ENCODE measurements at places on chromosomes 5 and 9.

DNA sequence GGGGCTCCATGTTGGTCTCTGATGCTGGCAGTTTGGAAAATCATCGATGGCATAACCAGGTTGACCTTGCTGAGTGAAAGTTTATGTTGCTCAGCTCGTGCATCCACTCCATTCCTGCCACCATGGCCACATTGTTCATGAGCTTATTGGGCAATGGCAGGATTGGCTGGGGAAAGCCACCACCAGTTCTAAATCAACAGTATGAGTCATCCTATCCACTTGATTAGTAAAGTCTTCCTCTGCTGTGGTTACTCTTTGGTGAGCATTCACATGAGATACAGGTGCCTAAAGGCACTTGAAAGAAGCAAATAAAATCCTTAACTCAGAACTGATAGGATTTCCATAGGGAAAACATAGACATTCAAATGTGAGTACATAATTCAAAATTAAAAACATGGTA lies 131.8 kb upstream of the FBN2 start:
- no peak for DNase-seq

- DNase-seq: peak; percentile 100
Measured at GRCh38 chr9:127450830-127451607, at the start of the genes LRSAM1 and RPL12. LRSAM1 (plus strand) TSS chr9:127451510; CDS start chr9:127454528, 3,018 bp downstream. RPL12 (minus strand) TSS chr9:127451406; CDS start chr9:127451317, 89 bp downstream.

GRCh38 chr9:114898741-114899140 lies 31.6 kb downstream of the TNFSF8 start:
- DNase-seq: no peak

DNA sequence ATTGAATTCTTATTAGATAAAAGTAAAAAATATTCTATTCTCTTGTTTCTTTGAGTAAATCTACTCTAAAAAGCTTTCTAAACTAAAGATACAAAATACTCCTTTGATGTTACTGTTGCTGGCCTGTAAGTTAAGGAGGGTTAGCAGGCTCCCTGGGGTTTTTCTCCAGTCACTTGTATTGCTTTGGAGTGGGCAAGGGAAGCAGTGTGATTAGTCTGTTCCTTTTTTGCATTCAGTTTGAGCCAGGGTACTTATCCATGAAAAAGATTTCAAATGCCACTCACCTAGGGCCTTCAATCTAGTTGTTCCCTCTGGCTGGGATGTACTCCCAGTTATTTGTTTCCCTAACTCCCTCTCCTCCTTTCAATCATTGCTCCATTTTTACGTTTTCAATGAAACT lies 256.2 kb upstream of the SMC2 start:
- DNase-seq: no peak

GRCh38 chr5:135487839-135488514 lies 35.8 kb upstream of the TIFAB start:
- no peak for DNase-seq

DNA sequence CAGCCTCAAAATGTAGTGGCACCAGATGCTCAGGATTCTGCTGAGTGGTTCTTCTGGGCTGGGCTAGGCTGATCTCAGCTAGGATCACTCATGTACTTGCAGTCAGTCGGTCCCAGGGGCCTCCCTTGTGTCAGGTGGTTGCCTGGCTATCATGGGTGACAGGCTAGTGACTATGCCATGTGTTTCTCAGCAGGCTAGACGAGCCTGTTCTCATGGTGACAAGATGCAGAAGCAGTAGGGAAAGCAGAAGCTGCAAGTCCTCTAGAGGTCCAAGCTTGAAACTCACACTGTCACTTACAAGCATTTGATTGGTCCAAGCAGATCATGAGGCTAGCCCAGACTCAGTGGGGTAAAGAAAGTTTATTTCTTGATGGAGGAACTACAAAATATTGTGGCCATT lies 15.2 kb upstream of the KCNMB1 start:
- DNase-seq: no peak

DNA sequence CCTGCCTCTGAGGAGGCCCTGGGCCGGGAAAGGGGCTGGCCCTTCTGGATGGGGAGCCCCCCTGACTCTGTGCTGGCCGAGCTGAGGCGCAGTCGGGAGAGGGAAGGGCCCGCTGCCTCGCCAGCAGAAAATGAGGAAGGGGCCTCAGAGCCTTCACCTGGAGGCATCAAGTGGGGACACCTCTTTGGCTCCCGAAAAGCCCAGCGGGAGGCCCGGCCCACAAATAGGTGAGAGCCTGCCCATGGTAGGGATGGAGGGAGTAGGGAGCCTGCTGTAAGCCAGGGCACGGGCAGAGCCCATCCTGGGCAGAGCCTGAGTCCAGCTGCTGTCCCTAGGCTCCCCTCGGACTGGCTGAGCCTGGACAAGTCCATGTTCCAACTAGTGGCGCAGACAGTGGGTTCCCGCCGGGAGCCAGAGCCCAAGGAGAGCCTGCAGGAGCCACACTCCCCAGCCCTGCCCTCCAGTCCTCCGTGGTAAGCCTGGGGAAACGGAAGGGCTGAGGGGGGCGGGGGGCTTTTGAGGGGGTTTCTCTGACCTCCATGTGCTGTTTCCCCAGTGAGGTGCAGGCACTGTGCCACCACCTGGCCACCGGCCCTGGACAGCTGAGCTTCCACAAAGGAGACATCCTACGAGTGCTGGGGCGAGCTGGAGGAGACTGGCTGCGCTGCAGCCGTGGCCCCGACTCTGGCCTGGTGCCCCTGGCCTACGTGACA lies 44.3 kb upstream of the TESK1 start:
- DNase-seq: no peak

DNA sequence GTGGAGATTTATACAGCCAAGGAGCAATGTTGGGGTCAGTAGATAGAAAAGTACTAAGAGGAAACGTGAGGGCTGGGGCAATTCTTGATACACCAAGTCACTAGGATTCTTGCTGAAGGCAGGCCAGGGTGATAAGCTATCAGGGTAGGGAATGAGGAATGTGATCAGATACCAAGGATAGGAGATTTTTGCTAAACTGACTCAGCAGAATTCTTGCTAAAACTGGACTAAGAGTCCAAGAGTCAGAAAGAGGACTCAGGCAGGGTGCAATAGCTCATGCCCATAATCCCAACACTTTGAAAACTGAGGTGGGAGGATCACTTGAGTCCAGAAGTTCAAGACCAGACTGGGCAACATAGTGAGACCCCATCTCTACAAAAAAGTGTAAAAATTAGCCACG lies 71.7 kb downstream of the ENTREP1 start:
- no peak for DNase-seq

DNA sequence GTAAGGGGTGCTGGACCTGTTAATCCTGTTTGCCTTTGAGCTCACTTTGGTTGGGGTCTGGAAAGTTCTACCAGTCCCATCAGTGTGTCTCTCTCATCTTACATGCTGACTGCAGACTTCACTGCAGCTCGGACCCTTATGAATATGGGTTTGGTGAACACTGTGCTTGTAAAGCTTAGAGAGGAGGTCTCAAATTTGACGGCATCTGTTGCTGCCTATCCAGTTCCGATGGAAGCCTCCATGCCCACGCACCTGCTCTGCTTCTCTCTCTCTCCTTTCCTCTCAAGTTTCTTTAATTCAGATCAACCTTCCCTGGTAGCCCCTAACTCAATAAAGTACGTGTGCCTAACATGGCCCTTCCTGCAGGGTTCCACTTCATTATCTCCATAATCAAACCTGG lies 217.9 kb downstream of the HSPA4 start:
- no peak for DNase-seq
